ENCODE measurements at places on chromosomes 7 and 10.

- DNase-seq = no peak
Measured at GRCh38 chr7:149232362-149232761, 7.1 kb upstream of the ZNF212 start.

- no peak for DNase-seq
Measured at GRCh38 chr10:116838143-116838725, 11.1 kb upstream of the ENO4 start.

DNA sequence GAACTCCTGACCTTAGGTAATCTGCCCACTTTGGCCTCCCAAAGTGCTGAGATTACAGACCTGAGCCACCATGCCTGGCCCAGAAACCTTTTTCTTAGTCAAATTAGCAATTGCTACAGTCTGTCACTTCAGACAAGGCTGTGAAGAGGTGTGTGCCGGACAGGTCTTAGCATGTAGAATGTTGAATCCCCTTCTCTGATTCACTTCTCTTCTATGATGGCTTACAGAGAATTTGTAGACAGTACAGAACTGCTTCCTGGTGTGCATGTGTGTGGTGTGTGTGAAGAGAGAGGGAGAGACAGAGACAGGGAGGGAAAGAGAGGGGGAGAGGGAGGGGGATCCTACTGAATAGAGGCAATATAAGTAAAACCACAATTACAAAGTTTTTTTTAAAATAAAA lies 150.4 kb downstream of the PARD3 start:
- DNase-seq = no peak

DNA sequence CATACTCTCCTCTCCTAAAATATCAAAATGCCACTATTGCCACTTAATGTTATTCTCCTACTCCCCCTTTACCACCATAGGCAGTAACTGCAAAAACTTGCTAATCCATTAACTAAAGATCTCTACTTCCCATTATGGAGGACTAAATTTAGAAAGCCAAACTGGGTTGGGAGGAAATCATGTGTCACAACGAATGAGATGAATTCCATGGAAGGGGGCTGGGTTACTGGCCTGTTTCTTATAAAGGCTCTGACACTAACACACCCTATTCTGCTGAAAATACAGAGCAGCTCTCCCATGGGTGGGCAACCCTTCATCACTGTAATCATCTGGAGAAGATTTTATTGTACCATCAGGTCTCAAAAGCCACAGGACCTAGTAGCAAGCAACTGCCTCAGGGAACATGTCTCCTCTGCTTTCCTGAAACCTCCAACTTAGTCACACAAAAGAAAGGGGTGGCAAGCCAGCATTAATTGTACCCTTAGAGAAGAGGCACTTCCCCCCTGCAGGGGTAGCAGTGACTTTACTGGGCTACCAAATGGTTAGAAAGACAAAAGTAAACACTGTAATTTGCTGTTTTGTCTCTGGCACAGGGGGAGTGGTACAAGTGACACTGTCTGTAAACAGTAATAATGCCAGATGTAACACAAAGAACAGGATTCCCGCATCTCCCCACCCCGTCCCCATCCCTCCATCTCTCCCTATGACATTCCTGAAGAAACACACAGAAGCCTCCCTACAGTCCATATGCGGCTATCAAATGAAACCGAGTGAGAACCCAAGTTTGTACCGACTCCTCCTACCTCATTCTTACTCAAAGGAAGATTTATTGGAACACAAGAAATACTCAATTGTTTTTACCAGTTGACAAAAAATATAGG lies 81.6 kb downstream of the ARMH3 start:
- no peak for DNase-seq

- DNase-seq = no peak
Measured at GRCh38 chr10:118298787-118299186, 43.3 kb downstream of the FAM204A start.
